ENCODE measurements at places on chromosomes 3 and 15.

DNA sequence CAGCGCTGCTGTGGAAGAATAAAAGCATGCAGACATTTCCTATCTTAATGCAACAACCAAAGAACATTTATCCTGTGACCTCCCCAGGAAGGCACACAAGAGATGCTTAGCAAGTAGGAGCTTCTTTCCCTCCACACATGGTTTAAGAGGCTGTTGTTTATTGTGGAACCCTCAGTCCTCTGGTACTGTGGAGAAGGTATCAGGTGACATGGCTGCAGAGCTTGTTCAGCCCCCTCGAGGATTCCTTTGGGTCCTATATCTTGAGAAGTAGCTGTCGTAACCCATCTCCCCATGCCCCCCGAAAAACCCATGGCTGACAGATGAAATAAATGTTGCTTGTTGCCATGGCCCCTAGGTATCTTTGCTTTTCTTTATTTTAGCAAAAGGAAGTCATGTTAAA lies 20.3 kb upstream of the ETV5 start:
- no peak for DNase-seq

GRCh38 chr3:97979610-97980009 lies 7.4 kb upstream of the RIOX2 start:
- DNase-seq: no peak

GRCh38 chr15:92519709-92520108 lies 126.0 kb downstream of the ST8SIA2 start:
- DNase-seq: no peak

DNA sequence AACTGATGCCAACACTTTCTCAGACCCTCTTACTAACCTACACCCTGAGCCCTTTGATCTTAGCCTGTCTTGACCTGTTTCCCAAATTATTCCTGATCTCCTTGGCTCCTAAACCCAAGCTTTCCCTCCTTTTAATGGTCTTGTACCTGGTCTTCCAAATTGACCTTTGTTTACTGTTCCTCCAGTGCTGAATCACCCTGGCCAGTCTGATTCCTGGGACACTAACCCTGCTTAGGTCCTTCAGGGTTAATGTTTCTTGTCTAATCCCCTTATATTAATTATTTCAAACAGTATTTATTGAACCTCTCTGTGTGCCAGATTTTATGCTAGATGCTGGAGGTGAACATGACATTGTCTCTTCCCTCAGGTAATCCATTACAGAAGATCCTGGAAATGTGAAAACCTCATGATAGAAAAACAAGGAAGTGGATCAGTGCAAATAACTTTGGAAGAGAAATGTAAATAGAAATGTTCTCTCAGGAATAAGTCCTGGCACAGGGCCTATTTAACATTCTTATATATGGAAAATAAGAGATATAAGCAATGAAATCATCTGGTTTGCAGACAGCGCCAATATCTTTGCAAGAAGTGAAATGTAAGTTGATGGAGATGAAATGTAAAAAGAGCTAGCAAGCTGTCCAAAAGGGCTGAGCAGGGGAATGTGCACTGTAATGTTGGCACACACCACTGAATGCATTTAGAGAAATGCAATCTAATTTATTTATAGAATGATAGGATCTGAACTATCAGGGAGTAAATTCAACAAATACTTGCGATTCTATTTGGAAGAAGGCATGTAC lies 20.7 kb downstream of the HGD start:
- no peak for DNase-seq

- no peak for DNase-seq
Measured at GRCh38 chr3:43034200-43034599, 55.1 kb downstream of the GASK1A start.

DNA sequence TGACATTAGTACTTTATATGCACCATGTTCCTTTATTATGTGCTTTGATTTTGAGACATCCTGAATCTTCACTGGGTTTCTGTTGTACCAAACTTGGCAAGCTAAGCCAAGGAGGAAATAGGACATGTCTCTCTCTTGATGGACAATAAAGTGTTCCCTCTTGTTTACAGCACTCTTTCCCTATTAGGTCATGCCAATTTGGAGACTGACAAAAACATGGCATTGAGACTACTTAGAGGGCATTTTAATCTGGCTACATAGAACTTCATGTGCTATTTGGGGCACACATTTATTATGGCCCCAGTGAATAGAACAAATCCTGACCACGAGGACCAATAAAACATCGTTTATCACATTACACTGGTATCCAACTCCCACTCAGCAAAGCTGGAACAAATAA lies 85.3 kb upstream of the TNFSF10 start:
- no peak for DNase-seq

GRCh38 chr3:9793161-9793781 lies 389 bp downstream of the ARPC4 start:
- DNase-seq: no peak

- no peak for DNase-seq
Measured at GRCh38 chr3:105674437-105675065, 194.3 kb downstream of the CBLB start.

DNA sequence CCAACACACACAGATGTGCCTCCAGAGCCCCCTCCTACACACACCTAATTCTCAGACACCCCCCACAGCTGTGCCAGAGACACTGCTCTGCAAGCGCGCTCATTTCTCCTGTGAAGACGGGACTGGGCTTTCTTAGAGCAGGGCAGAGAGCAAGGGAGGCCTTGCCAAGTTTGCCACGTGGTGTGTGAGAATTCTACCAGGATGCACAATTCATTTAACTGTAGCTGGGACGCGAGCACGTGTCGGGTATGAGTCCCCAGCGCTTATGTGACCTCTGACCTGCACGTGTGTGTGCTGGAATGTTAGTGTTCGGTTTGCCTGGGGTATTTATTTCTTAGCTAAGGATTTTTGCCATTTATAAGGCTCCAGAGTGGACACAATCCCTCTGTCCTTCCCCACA lies 37.0 kb downstream of the FEM1B start:
- DNase-seq: no peak

GRCh38 chr15:27701956-27702355 lies 397.2 kb downstream of the OCA2 start:
- no peak for DNase-seq

DNA sequence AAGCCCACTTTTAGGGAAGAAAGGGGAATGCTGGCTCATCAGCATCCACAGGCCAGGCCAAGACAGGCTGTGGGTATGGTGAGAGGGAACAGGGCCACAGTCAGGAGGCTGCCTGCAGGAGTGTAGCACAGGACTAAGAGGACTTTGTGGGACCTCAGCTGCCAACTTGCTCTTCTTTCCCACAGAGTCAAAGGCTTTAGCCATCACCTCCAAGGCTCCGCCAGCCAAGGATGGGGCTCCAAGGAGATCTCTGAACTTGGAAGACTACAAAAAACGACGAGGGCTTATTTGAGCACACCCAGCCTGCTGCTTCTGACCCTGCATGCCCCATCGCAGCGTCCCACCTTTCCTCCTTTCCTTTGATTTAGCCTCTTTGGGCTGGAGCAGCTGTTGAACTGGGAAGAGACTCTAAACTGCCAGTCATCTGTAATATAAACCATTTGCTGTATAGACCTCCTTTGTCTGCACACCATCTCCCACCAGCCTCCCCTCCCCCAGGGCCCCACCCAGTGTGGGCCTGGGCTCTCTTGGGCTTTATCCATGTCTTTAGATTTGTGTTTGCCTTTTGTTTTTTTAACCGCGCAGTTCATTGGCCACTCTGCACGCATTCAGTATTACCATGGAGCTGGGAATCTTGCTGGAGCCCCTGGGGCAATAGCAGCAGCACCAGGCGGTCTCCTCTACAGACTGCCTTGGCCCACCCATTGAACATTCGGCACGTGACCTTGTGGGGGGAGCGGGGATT lies 13.1 kb upstream of the ITPKA start:
- DNase-seq: no peak

DNA sequence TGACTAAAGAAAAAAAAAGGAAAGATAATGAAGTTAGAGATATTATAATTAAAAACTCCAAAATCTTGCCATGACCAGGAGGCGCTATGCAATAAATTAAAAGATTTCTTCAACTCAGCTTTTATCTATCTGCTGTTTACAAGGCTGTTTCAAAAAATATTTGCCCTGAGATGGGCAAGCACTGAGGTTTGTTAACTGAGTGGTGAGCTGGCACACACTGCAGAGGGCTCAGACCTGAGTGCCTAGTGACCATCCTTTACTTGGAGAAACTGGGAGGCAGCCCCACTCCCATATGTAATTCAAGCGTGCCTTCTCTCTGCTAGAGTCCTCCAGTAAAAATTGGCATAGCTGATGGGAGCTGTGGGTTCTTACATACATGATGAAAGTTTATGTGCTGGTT lies 198.7 kb upstream of the TBC1D5 start:
- no peak for DNase-seq

DNA sequence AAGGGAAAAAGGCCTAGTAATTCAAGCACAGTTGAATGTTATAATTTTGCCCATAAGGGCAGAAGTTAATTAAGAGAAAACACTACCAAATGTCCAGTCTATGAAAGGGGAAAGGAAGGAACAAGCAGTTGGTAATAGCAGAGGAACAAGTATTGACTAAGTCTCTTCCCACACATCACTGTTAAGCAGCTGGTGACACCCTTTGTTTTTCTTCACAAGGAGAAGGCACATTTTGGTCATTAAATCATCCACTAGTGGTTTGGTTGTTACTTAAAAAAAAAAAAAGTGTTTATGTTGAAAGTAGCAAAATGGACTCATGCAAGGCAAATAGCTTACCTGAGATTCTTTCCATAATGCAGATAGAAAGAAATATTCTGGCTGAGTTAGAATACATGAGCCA lies 321.4 kb upstream of the NECTIN3 start:
- no peak for DNase-seq

GRCh38 chr3:147007736-147008245 lies 398.6 kb downstream of the ZIC4 start:
- no peak for DNase-seq

GRCh38 chr15:33296856-33297255 lies 13.9 kb upstream of the RYR3 start:
- no peak for DNase-seq

- DNase-seq: no peak
Measured at GRCh38 chr3:51670053-51670822, 814 bp upstream of the TEX264 start.

- DNase-seq: no peak
Measured at GRCh38 chr3:132556508-132557159, 40.4 kb upstream of the ACKR4 start.

DNA sequence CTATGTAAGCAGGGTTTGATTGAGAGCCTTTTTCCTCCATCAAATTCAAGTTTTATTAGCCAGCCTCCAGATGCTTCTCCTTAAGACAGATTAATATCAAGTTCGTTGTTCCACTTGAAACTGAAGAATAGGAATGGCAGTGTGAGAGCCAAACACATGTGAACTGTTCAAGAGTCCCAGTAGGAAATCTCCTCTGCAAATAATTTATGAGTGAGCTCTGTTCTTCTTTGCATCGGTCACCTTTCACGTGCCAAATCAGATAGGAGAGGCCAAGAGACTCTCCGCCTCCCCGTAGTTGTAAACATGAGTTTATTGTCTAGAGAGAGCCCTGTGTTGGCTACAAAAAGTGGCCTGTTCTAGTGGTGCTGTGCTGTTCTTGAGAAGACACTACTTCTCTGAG lies 372.1 kb upstream of the NR2F2 start:
- DNase-seq: no peak

DNA sequence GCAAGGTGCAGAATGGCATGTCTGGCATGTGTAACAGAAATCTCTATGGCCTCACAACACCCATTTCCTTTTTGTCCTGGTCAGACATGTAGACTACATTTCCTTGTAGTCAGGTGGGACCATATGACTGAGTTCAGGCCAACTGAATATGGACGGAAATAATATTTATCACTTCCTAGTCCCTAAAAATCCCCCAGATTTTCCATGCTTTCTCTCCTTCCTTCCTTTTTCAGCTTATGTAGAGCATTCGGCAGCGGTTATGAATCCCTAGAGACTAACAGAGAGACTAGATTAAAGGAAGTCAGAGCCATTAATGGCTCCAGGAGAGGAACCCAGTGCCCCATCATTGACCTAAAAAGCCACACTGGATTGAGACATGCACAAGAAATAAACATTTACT lies 35.8 kb downstream of the SLC9A9 start:
- no peak for DNase-seq

- DNase-seq: no peak
Measured at GRCh38 chr3:3606321-3606720, 192.9 kb upstream of the LRRN1 start.

DNA sequence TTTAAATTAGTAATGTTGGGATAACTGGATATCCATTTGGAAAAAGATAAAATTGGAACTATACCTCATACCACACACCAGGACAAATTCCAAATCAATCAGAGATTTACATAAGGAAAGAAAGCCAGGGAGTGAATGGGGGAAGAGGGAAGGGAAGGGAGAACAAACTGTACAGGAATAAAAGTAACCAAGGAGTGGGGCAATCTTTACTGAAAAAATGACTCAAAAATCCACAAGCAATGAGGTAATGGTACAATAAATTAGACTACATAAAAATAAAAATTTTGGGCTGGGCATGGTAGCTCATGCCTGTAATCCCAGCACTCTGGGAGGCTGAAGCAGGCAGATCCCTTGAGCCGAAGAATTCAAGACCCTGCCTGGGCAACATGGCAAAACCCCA lies 82.6 kb downstream of the MLH1 start:
- no peak for DNase-seq

DNA sequence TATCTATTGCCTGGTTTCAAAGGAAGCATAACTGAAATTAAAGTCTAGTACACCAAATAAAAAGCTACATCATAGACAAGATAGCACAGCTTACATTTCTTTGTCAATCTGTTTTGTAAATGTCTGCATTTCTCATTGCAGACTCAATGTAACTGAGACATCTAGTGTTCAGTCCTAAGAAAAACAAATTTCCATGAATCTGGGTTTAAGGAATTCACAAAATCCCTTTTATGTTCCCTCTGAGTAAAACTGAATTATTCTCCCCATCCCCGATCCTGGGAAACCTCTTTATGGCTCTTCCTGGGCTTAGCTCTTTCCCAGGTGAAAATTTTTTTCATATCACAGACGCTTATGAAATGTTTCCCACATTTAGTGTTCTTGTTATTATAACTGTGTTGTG lies 21.6 kb upstream of the RASA2 start:
- no peak for DNase-seq

DNA sequence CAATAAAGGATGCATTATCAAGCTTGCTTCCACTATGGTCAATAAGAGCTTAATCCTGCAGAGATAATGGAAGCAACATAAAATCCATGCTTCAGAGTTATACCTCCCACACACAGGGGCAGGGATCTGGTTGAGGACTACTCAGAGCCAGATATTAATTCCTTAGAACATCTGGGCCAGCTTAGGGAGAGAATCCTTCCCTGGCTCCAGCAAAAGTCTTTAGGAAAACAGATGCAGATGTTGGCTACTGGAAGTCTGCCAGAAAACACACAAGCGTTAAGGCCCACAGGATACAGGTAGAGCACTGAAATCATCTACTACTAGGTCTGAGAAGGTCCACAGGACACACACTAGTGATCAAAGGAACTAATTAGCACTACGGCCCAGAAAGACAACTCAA lies 25.2 kb downstream of the TMEM202 start:
- DNase-seq: no peak

All from right kidney (tissue), 9 donors.